CD4-positive, alpha-beta T cell treated with Interleukin-12 subunit alpha and Interleukin-12 subunit beta, for 1 hour (primary cell): ENCODE measurements at places on chromosomes 1 and 21.
A peak's percentile ranks its signal among the peaks of the same experiment; 100 is the strongest.

DNA sequence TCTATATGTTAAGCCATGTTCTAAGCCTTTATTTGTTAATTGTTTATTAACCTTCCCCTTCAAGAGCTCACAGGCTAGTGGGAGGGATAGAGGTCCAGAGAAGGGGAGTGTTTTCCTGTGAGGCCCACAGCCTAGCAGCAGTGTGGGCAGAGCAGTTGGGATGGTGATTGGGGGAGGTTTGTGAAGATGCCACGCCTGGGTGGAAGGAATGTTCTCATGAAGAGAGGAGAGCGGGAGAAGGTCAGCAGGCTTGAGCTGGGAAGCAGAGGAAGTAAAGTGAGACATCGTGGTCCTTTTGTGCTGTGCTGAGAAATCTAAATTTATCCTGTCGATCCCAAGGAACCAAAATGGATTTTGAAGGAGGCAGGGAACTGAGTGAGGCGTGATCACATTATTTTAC lies 42.6 kb downstream of the TRAPPC10 start:
- DNase-seq = no peak

GRCh38 chr1:198598796-198599321 lies 40.0 kb upstream of the PTPRC start:
- DNase-seq = no peak

GRCh38 chr1:30895944-30896660 lies 12.5 kb downstream of the SDC3 start:
- no peak for DNase-seq

- DNase-seq = no peak
Observed at GRCh38 chr1:232306269-232306961, 323.5 kb downstream of the SIPA1L2 start.

- no peak for DNase-seq
Observed at GRCh38 chr1:117708323-117709248, 102.7 kb downstream of the TENT5C start.

DNA sequence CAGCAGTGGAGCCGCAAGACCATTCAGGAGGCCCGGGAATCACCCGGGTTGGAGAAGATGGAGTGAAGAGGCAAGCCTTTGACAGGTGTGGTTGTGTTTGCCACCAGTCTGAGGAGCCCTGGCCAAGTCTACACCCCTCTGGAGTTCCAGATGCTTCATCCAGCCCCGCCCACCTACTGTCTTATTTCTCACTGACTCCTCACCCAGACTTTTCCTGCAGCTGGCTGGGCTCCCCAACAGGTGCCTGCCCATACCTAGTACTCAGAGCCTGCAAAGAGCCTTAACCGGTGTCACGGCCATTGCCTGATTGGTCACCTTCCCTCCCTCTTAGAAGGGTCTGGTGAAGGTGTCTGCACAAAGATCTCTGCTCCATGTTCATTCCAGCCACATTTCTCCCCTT lies 16.0 kb downstream of the SLC9A1 start:
- no peak for DNase-seq

GRCh38 chr21:34511181-34511580 lies 829 bp downstream of the KCNE1 start:
- DNase-seq = no peak

DNA sequence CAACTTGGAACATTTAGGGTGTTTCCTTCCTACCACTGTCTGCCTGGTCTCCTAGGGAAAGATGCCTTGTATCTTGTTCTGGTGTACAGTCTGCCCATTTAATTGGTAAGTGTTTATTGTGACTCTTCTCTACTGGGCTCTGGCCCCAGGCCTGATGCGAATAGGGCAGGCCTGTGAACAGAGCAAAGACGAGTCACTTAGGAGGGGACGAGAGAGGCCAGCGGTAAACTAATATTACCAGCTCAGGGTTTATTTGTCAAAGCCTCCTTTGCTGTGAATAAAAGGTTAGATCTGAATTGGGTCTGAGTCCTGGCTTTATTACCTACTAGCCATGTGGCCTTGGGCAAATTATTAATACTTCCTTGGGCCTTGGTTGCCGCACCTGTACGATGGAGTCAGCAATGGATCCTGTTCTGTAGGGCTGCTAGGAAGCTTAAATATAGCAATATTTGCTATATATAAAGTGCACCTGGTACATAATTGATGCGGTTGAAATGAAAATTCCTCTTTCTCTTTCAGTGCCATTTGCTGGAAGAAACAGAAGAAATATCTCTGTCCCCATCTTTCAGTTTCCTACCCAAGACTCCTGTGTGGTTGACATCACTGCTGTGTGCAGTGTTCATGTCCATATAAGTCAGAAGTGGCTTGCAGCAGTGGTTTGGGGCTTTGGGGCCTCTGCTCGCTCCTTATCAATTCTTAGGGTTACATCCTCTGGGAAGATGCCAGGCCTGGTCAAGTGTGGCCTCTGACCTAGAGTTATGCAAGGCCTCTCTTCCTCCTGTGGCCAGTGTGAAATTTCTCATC lies 32.4 kb downstream of the MAPKAPK2 start:
- DNase-seq = peak; percentile 25

DNA sequence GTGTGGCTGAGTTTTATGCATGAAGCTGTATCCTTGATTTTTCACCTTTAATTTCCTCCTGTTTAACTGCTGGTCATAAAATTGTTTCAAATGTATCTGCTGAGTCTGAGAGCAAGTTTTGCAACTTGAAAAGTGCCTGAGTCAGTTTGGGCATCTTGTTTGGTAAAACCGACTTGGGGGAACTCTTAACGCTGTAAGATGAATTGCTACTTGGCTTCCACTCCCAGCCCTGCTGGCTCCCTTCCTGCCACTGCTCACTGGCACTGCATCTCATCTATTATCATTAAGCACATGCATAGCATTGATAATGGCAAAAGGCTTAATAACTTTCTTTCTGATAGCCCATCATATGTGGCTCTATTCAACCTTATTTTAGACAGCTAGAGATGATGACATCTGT lies 35.7 kb upstream of the FAM78B start:
- DNase-seq = no peak

DNA sequence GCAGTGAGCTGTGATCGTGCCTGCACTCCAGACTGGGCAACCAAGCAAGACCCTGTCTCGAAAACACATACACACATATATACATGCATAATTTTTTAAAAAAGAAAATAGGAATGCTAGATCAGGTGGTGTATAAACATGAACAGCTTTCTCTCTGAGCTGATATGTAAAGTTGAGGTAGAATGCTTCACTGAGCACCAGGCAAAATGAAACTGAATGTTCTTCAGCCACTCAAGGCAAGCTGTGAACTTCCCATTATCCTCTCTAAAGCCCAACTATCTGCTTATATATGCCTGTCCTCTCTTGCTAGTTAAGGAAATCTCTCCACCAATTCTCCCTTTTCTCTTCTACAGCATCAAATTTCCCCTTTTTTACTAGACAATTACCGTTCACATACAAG lies 93.0 kb downstream of the NUF2 start:
- no peak for DNase-seq

- no peak for DNase-seq
Observed at GRCh38 chr1:68954841-68955240, 458.0 kb upstream of the DEPDC1 start.

GRCh38 chr1:8370905-8371315 lies 53.0 kb downstream of the SLC45A1 start:
- DNase-seq = no peak

GRCh38 chr21:20661246-20661645 lies 337.0 kb upstream of the NCAM2 start:
- DNase-seq = no peak

GRCh38 chr1:202237052-202237451 lies 43.5 kb downstream of the LGR6 start:
- no peak for DNase-seq

GRCh38 chr1:153355445-153356071 lies 2.1 kb upstream of the S100A9 start:
- DNase-seq = peak; percentile 44

DNA sequence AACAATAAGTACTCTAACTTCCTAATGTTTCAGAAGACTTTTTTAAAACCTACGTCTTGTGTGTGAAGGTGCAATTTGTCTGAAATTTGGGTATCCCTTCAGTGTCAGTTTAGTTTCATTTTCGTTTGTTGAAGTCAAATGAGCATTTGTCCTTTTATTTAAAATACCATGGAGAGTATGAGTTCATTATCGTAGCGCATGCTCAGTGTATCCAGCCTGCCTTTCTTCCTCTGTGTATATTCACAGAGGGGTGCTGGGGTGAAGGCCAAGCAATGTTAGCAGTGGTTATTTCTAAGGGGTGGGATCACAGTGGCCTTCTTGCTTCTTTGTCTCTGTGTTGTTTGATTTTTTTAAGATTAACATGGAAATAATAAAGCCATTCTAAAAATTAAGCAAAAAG lies 43.2 kb downstream of the CNN3 start:
- peak; percentile 32 for DNase-seq

GRCh38 chr1:210582205-210582970 lies 253.7 kb downstream of the HHAT start:
- no peak for DNase-seq

GRCh38 chr1:107196973-107197562 lies 56.2 kb downstream of the NTNG1 start:
- DNase-seq = no peak

DNA sequence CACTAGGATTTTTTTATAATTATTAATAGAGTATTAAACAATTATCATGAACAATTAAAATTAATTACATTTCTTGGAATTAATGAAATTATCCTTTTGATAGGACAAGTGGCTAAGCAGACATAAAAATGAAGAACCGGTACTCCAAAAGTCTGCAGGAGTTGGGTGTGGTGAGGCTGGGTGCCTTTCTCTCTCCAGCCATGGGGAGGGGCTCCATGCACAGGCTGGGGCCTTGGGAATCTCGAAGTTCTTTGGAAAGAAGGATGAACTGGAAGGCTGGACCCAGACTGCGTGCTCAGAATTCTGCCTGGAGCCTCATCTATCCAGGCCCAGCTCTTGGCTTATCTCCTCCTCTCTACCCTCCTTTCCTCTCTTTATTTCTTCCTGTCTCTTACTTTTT lies 94.1 kb downstream of the ACTL8 start:
- no peak for DNase-seq

GRCh38 chr21:38314558-38314957 lies 57.8 kb downstream of the KCNJ15 start:
- no peak for DNase-seq

DNA sequence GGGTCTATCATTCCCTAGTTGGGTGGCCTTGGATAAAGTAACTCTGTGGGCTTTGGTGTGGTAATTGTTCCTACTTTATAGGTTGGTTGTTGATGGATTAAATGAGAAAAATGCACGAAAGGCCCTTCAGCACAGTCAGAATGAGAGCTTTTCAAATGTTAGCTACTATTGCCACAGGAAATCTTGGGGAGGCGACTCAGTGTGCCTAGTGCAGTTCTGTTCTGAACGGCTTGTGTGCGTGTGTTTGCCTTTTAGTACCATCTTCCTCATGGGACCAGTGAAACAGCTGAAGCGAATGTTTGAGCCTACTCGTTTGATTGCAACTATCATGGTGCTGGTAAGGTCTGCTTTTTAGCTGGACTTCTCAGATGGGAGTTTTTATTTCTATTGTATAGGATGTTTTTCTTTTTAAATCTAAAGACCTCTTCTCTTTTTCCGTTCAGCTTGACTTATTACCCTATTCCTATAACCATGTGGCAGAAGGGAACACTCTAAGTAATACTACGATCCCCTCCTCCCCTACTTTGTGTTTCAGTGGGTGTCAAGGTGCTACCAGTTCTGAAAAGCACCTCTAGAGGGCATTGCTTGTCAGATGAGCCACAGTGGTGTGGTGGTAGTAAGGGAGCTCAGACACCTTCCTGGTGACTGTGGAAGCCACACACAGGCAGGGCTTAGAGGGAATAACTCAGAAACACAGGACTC lies 9.2 kb downstream of the SFT2D2 start:
- peak; percentile 61 for DNase-seq

DNA sequence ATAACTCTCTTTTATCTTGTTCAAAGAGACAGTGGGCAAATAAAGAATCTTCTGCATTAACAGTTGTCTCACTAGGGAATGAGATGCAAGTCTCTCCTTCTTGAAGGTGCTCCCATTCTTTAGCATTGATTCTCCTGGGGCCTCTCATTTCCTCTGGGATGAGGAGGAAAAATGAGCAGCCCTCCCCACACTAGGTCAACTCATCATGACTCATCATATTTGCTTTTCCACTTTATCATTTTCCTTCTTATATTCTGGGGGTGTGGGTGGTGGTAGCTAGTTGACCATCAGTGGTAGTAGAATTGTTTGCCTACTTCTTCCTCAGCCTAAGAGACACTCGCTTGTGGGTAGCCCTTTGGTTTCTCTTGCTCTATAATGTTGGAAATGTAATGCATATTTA lies 182.0 kb upstream of the C1orf87 start:
- no peak for DNase-seq

GRCh38 chr1:220655961-220656740 lies 34.0 kb upstream of the C1orf115 start:
- no peak for DNase-seq

DNA sequence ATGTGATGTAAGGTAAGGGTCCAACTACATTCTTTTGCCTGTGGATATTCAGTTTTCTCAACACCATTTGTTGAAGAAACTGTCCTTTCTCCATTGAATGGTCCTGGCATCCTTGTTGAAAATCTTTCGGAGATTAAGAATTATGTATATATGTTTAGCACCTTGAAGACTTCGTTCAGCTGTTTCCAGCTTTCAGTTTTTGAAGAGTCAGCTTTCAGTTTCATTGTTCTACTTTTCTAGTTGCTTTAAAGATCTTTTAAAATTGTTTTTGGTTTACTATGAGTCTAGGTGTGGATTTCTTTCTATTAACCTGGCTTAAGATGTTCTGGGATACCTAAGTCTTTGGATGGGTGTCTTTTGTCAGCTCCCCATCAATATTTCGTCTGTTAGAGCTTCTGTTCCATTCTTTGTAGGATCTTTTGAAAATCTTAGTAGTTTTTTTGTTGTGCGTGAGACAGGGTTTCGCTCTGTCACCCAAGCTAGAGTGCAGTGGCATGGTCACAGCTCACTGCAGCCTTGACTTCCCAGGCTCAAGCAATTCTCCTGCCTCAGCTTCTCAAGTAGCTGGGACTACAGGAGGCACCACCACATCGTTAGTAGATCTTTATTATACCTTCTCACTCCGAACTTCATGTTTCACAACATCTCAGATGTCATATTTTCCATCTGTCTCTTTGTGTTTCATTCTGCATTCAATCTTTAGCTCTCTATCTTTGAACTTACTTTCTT lies 353.5 kb upstream of the B3GALT2 start:
- peak; percentile 36 for DNase-seq

- no peak for DNase-seq
Observed at GRCh38 chr1:94323311-94324177, 86.2 kb upstream of the ARHGAP29 start.

GRCh38 chr1:8409606-8410005 lies 91.7 kb downstream of the SLC45A1 start:
- DNase-seq = no peak
